ENCODE measurements at places on chromosomes 5 and 9.

- no peak for DNase-seq
Measured at GRCh38 chr9:113669522-113670115, 206.1 kb downstream of the RGS3 start.

- DNase-seq: no peak
Measured at GRCh38 chr5:157721159-157721558, 10.1 kb upstream of the THG1L start.

- DNase-seq: no peak
Measured at GRCh38 chr5:122310889-122311288, 1.1 kb upstream of the SNCAIP start.

DNA sequence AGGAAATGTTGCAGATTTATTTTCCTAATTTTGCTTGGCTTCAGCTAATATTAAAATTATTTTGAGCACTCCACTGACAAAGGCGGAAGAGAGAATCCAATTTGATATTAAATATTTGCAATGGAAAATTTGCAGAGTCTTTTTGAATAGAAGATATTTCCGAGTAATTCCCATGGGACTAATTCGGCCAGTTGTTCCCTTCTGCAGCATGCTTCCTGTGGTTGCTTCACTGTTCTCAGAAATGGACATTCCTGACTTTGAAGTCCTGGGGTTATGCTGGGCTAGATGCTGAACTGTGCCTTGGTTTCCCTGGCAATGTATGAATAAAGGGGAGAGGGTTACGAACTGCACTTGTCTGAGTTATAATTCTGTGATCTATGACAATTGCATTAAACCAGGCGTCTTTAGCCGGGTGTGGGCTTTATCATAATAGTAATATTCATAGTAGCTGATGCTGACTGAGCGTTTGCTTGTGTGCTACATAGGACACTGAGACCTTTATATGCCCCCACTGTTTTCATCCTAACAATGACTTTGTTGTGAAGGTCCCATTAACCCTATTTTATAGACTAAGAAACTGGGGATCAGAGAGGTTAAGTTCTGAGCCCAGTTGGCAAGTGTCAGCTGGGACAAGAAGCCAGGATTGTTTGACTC, 114.5 kb upstream of the SPRY4 start:
- DNase-seq: no peak

GRCh38 chr5:53983568-53984460, 326.6 kb downstream of the ARL15 start:
- DNase-seq: no peak

DNA sequence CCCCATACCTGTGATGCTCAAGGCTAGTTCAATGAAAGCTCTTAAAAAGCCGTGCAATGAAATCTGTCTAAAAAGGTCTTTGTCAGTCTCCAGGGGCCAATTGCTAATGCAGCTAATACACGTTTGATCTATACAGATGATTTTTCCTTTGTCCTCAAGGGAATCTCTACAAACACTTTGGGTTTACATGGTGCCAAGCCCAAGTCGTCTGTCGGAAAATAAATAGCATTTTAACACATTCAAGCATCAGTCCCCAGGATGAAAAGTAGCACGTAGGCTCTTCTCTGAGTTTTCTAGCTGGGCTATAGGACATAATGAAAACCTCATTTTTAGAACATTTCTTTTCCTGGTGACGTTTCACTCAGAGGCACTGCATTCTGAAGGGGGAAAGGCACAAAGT, 477.4 kb upstream of the WWC1 start:
- DNase-seq: no peak

DNA sequence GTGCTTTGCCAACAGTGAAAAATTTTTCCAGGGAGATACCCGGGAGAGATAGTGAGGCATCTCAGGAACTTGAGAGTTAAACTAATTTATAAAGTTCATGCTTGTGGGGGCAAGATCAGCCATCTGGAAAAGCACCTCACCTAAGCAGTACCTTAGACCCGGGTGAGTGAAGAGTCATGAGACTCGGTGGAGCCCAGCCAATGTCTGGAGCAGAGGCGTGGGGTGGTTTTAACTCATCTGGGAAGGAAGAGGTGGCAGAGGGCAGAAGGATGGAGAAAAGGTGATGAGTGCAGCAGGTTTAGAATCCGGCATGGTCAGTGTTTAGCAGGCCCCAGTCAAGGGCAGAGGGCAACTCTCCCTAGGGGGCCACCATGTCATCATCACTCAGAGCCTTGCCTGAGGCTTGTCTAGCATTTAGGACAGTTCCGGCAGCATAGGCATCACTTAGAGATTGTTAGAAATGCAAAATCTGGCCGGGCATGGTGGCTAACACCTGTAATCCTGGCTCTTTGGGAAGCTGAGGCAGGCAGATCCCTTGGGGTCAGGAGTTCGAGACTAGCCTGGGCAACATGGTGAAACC, 4.3 kb upstream of the RNF183 start:
- no peak for DNase-seq

DNA sequence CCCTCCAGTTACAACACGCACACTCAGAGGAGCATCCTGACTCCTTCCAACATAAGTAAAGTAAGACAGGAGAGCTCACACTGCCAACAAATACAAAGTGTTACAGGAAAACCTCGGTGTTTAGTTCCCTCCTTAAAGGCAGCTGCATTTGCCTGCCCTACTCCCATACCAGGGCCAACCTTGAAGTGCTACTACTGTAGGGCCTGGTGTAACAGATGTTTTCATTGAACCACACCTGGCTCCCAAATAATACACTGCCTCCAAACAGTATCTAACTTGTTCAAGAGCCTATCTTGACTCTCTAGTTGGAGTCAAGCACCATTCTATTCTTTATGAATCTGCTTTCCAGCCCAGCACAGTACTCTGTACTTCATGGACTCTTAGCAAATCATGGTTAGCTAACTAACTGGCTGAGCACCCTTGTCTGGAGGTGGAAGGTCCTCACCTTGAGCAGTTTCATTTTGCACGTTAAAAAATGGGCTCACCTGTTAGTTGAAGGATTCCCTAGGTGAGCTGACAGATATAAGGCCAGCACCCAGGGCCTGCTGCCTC, 34.6 kb downstream of the TTC39B start:
- no peak for DNase-seq

DNA sequence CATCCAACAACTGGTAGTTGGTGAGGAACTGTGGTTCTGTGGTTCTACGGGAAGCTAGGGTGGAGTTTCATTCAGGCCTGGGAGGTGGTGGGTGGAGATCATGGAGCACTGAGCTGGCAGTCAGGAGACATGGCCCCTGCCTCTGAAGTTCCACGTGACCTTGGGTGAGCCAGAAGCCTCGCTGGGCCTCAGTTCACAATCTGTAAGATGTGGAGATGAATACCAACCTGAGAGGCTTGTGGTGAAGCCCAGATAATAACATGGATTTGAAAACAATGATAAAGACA, 177.9 kb downstream of the MACROH2A1 start:
- no peak for DNase-seq

DNA sequence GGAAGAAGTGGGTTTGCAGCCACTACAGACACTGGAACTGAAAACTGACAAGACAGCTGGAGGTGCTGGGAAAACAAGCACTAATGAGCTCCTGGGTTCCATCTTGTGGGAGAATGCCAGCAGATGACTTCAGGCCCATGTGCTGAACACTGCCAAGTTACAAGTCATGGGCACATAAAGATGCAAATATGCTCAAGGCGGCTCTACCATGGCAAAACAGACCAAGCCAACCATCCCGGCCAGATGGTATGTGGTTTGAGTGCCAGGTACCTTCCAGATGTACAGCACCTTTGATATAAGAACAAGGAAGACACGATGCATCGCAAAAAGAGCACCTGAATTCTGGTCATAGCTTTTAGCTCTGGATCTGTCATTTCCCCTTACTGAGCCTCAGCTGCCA, 19.9 kb downstream of the TNFSF8 start:
- DNase-seq: no peak

- no peak for DNase-seq
Measured at GRCh38 chr5:44845777-44846176, 37.0 kb downstream of the MRPS30 start.

GRCh38 chr9:89446261-89446960, 51.5 kb downstream of the SEMA4D start:
- no peak for DNase-seq

GRCh38 chr9:95935861-95936578, 60.5 kb downstream of the ERCC6L2 start:
- DNase-seq: no peak

DNA sequence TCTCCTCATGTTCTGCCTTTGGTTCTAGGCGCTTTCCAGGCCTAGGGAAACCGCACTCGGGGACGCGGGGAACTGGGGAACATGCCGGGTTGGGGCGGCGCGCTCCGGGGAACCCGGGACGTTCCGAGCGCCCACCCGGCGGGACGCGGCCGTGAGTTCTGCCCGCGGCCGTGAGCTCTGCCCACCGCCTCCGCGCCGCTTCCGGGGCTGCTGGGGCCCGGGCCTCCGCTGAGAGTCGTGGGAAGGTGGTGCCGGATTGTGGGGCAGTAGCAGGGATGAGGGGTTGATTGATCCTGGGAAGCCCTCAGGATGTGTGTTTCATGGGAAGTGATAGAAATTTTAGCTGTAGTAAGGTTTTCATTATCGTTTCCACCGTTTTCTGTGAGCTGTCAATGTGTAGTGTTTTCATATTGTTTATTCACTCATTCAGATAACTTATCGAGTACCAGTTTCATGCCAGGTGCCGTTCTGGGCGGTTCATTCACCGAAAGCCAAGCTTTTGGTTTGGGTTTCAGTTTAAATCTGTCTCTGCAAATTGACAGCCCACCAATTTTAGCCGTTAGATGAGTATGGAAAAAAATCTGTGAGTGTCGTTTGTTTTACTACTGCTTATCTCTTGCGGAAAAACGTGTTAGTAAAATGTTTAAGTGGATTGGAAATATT, 657 bp downstream of the MTRR start:
- DNase-seq: peak; percentile 33

- no peak for DNase-seq
Measured at GRCh38 chr9:132031467-132032237, 48.0 kb downstream of the MED27 start.

DNA sequence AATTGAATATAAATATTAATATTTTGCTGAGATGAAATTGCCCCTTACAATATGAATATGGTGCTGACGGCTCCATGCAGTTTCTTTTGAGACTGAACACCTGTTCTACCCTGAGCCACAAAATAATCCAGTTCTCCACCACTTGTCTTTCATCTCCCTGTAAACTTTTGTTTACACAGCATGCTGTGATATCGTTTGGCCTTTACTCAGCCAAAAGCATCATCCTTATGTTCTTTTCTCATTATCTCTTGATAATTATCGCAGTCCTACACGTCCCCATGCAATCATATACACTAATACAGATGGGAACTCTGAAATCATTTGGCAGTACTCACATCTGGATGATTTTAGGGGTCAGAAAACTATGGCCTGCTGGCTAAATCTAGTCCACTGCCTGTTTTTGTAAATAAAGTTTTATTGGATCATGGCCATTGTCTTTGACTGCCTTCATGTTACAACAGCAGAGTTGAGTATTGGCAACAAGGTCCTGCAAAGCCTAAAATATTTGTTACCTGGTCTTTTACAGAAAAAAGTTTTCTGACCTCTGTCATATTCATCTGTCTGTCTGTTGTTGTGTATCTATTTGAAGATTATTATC, 53.3 kb downstream of the AOPEP start:
- DNase-seq: no peak

DNA sequence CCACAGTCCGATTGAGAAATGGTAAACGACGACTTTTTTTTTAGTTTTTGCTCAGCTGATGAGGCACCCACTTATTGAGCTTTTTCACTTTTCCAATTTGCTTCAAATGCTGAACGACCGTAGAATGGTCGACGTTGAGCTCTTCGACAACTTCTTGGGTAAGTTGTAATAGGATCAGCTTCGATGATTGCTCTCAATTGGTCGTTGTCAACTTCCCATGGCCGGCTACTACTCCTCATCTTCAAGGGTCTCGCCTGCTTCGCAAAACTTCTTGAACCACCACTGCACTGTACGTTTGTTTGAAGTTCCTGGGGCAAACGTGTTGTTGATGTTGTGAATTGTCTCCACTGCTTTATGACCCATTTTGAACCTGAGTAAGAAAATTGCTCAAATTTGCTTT, 35.7 kb downstream of the NSD1 start:
- DNase-seq: no peak

DNA sequence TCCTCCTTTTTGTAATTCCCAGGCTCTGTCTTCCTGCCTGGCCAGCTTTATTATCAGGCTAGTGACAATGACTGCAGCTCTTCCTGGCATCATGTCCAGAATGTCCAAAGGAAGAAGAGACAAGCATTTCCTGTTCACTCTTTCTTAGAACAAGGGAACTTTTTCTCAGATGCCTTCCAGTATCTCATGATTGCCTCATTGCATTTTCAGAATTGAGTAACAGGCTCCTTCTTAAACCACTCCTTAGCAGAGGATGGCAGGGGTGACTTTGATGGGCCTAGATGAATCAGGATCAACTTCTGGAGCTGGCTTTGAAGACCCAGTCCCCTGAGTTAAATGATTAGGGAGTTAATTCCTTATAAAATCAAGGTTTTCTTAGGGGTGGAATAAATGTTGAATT, 92.9 kb upstream of the RASGRF2 start:
- DNase-seq: no peak

- no peak for DNase-seq
Measured at GRCh38 chr9:99299211-99300102, 77.4 kb downstream of the SEC61B start.

DNA sequence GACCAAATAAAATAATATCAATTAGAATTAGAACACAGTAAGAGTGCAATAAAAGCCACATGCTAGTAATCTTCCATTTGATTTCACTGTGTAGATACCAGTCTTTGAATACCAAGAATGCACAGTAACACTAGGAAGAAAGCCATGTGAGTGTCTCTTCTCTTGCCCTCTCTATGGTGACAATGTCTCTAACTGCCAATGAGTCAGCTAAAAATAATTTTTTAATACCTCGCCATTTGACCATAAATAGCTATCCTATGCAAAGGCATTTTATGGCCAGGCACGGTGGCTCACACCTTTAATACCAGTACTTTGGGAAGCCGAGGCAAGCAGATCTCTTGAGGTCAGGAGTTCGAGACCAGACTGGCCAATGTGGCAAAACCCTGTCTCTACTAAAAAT, 30.6 kb downstream of the EDIL3 start:
- DNase-seq: no peak

GRCh38 chr5:101969742-101970141, 326.3 kb downstream of the SLCO4C1 start:
- DNase-seq: no peak

GRCh38 chr5:157912621-157913325, 53.8 kb upstream of the CLINT1 start:
- no peak for DNase-seq
